ENCODE measurements at places on chromosomes 2 and 18.

DNA sequence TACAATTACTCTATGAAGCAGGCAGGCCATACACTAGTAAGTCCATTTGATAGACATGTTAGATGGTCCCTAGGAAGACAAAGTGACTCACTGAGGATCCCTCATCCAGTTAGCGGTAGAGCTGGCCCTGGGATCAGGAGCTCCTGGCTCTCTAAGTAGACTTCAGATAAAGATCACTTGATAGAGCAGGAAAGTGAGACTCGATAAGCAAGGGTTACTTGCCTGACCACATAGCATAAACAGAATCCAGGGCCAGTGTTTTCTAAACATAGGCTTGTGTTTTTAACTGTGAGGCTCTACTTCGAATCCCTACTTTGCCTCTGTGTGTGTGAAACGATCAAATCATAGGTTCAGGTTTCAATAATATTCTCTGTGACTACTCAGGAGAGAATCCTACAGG lies 355.2 kb upstream of the TRIB2 start:
- no peak for DNase-seq

GRCh38 chr2:111148225-111148873 lies 27.6 kb downstream of the BCL2L11 start:
- DNase-seq = no peak

GRCh38 chr2:151422917-151423439 lies 13.3 kb downstream of the RIF1 start:
- no peak for DNase-seq

DNA sequence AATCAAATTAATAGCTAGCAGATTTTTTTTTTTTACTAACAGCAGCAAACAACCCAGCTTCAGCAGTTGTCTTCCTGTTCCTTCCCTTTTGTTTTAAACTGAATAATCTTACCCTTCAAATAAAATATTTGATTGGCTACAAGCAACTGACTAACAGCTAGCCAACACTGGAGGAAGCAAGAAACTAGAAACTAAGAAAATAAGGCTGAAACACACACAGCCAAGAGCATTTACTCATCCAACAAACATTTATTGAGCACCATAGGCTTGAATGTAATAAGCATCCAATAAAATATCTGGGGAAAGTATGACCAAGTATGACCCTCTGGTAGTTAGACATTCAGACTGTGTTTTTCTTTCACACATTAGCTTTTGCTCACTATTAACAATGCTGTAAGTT lies 189.2 kb downstream of the CD226 start:
- no peak for DNase-seq

- no peak for DNase-seq
Observed at GRCh38 chr2:66531567-66531966, 96.6 kb downstream of the MEIS1 start.
